ENCODE measurements at places on chromosomes 16 and 17.

- no peak for DNase-seq
These were observed 68.6 kb upstream of the MRTFB start for GRCh38 chr16:14002416-14002990.

- DNase-seq = no peak
These were observed 72.2 kb downstream of the XPO6 start for GRCh38 chr16:28139530-28139929.

DNA sequence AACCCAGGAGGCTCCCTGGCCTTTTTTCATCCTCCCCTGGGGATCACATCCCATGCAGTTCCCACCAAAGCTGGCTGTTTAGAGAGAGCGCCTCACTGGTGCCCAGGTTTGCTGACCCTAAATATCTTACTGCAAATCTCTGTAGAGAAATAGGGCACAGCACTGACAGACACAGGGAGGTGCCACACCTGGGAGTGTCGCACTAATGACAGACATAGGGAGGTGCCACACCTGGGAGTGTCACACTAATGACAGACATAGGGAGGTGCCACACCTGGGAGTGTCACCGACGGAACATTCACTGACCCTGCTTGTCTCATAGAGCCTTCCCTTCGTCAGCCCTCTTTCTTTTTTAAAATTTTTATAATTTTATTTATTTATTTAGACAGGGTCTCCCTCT is 25.6 kb downstream of the UNK start:
- no peak for DNase-seq

GRCh38 chr17:67343237-67343636 is 23.1 kb downstream of the PSMD12 start:
- no peak for DNase-seq
